CD4-positive, alpha-beta memory T cell (primary cell): ENCODE measurements at places on chromosomes 4 and X. TPM values are rescaled to one million over a fixed set of nuclear protein-coding genes. Genes with fewer than 3 reads are reported as not detected.

MTNR1A gene
- not detected for total RNA-seq

DNA sequence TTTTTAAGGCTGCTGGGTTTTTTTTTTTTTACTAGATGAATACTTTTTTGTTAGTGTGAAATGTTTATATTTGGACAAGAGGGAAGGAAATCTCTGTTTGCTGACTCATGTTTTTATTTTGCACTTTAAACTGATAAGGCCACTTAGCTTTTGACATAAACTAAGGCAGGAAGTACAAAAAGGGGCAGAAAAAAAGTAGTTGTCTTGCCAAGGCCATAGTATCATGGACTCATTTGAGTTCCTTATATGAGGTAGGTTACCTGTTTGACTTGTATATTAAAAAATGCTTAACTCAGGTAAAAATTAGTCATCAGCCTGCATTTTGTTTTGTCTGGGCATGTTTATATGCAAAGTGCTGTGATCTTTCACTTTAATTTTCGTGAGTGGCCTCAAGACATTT lies 26.0 kb downstream of the SMAD1 start:
- no peak for DNase-seq

DNA sequence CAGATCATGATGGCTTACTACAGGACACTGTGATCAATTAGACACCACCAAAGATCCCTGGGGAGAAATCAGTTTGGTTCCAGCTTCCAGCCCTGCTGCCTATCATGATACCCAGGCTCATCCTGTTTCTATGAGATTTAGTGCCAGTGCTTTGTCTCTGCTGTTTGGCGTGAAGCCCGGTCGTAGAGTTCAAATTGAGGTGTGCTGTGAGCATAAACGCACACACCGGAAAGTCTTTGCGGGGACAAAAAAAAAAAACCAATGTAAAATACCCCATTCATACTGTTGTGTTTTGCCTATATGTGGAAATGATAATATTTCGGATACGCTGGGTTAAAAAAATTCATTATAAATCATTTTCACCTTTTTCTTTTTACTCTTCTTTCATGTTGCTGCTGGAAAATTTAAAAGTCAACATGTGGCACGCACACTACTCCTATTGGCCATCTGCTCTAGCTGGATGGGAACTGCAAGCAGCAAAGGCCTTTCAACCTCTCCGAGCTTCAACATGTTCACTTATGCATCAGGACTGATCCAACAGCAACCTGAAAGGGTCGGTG lies 607 bp upstream of the DKC1 start:
- DNase-seq, result peak; percentile 57

TCEAL7 gene
- total RNA-seq, result not detected

- DNase-seq, result no peak
These were observed 146.8 kb upstream of the USP9X start for GRCh38 chrX:40938423-40938822.

INTU gene
- not detected for total RNA-seq

GRCh38 chr4:181008164-181008563 lies 1235.0 kb upstream of the TENM3 start:
- DNase-seq, result no peak

- DNase-seq, result no peak
These were observed 2.2 kb downstream of the FUNDC2 start for GRCh38 chrX:155028877-155029291.

SLAIN2 gene
- total RNA-seq, result 87.5 TPM

RIBC1 gene
- total RNA-seq, result 1.2 TPM

- no peak for DNase-seq
These were observed 11.9 kb upstream of the ADH7 start for GRCh38 chr4:99447079-99447478.
